ENCODE measurements at places on chromosomes 1 and 21.

DNA sequence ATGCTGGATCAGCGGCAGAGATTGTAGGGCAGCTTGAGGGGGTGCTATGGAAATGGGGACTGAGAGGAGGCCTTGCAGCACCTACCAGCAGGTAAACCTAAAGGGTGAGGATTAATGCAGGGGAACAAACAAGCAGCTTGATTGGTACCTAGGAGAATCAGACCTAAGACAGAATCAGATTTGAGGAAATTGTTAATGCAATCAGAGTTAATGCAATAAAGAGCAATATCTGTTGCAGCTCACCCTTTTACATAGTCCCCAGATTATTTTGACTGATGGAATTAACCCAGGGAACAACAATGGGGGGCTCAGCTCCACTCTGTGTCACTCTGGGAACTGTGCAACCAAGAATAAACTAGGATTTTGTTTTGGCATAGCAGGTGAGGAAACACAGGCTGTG lies 64.5 kb downstream of the ZC3H11B start:
- no peak for DNase-seq

DNA sequence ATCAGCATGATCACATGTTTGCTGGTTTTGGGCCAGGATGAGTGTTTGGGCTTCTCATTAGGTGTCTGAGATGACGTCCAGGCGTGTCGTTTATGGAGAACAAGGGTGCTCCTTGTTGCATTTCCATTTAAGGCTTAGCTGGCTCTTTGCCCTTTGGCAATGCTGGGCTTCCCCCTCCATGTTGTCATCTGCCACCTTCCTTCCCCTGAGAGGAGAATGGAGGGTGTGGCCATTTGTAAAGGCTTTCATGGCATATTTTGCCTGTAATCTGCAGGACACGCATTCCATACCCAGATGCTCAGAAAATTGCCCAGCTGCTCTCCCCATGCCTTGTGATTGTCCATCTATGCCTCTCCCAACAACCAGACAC lies 27.7 kb downstream of the PKP1 start:
- no peak for DNase-seq

DNA sequence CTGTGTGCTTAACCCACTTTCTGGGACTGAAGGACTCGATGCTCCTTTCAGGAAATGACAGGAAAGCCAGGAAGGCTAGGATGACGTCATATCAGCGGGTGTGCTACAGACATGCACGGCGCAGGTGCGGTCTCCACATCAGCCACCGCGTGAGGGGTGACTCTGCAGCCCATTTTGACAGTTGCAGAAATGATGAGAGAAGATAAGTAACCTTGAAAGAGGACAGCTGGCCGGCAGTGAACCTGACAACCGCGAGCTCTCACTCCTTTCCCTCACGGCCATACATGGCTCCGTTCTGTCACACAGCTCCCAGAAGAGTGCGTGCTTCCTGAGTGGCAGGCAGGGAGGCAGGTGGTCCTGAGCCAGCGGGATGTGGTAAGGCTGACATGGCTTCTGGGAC lies 1.7 kb upstream of the KRTAP10-5 start:
- no peak for DNase-seq

- no peak for DNase-seq
These were observed 107.9 kb downstream of the S1PR1 start for GRCh38 chr1:101344745-101345144.

Measured in stimulated activated CD8-positive, alpha-beta memory T cell treated with anti-CD3 and anti-CD28 coated beads, Interleukin-7, amount 100 ng/mL, for 24 hours (primary cell).